AG09309 (cell line): ENCODE measurements at places on chromosomes 4 and X.
A peak's percentile ranks its signal among the peaks of the same experiment; 100 is the strongest.

- DNase-seq, result no peak
Measured at GRCh38 chr4:117654079-117654478, 380.2 kb upstream of the NDST3 start.

GRCh38 chr4:70277121-70277520, 34.7 kb downstream of the CSN3 start:
- no peak for DNase-seq

GRCh38 chrX:82219129-82219528, 1017.2 kb downstream of the SH3BGRL start:
- no peak for DNase-seq

DNA sequence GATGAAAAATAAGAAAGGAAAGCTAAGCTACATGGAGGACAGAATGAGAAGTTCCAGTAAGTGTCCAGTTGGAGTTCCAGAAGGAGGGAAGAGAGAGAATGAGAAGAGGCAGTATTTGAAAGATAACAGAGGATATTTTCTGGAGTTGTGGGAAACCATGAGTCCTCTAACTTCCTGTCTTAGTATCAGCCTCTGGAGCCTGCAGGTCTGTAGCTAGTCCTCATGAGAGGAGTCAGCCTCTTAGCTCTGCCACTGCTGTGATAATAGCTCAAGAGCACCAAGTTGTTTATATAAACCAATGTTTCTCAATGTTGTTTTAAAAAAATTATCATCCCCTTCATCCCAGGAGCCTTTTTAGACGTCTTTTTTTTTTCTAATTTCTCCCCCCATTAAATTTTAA, 2.4 kb upstream of the PLAC1 start:
- no peak for DNase-seq

- DNase-seq, result no peak
Measured at GRCh38 chr4:82905205-82905604, 4.7 kb downstream of the THAP9 start.

DNA sequence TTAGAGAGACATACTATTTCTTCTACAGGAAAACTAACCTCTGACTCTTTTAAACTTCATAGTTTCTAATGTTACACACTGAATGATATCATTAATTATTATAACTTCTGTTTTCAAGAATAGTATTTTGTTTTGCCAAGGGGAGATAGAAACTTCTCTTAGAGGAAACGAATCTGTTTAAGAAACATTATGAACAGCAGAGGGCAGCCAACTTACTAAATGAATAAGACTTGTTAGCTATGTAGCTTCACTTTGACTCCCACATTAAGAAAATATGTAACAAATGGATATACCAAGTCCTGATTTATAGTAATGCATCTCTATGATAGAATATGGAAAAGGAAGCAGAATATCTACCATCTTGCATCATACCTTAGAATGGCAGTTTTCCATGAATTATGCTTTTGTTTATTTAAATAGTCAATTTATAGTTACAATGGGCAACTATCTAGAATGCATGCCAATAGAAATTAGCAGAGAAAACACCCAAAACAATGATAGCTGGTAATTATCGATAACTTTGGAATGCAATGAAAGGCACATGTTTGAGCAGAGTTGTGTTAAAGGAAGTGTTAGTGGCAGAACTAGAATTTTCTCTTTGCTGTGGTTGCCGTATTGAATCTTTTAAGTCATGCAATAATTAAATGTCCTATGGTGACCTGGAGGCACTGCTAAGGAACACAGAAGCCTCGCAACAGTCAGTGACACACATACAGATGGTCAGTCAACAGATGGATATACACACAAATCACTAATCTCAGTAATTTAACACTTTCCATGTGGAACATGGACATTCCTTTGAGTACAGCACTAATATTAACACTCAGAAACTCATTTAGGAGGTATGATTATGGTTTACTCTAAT, 105.7 kb upstream of the PDLIM3 start:
- DNase-seq, result peak; percentile 61

DNA sequence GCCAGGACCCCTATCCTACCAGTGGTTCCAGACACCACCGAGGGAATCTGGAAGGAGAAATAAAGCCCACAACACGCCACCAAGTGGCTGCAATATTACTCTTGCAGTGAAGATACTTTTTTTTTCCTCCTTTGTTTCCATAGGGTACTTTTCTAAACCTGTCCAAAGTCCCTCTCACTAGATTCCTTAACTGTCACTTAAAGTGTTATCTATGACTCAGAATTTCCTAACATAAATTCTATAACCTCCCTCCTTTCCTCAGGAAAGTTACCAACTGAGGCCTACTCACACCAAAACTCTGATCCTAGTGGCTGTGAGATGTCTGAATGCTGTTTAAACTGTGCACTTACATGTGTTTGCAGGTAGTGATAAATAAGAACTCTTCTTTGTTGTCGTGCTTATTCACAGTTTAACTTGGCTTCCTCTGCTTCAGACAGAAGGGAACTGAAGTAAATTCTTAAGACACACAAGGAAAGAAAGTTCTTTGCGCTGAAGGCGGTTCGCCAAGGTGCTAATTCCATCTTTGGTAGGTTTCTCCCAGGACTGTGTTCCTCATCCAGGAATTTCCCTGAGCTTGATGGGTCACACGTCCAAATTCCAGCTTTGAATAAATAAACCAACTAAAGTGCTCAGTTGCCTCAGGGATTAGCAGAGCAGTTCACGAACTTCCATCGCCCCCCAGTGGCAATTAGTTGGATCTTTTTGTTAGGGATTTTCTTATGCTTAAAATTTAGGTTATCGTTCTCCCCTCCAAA, 10.7 kb upstream of the HCCS start:
- no peak for DNase-seq

DNA sequence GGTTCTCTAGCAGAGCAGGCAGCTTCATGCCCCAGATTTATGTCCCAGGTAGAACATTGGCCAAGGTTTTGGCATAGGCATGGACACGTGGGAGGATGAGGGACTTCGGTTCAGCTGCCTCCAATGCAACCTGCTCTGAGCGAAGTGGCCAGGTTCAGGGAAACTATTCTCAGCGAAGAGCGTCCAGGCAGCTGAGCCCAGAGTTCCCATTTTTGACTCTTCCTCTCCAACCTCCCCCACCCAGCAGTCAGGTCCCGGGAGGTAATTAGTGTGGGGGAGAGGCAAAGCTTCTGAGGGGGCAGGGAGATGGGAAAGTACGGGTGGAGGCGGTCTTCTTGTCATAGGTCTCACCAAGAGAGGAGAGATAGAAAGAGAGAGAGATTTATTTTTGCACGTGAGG, 1.0 kb downstream of the GABRA4 start:
- no peak for DNase-seq

GRCh38 chr4:165379678-165380064, 863 bp downstream of the CPE start:
- DNase-seq, result no peak

- no peak for DNase-seq
Measured at GRCh38 chr4:164935363-164935762, 42.1 kb downstream of the TRIM61 start.

GRCh38 chr4:16171831-16172230, 54.4 kb downstream of the TAPT1 start:
- no peak for DNase-seq

DNA sequence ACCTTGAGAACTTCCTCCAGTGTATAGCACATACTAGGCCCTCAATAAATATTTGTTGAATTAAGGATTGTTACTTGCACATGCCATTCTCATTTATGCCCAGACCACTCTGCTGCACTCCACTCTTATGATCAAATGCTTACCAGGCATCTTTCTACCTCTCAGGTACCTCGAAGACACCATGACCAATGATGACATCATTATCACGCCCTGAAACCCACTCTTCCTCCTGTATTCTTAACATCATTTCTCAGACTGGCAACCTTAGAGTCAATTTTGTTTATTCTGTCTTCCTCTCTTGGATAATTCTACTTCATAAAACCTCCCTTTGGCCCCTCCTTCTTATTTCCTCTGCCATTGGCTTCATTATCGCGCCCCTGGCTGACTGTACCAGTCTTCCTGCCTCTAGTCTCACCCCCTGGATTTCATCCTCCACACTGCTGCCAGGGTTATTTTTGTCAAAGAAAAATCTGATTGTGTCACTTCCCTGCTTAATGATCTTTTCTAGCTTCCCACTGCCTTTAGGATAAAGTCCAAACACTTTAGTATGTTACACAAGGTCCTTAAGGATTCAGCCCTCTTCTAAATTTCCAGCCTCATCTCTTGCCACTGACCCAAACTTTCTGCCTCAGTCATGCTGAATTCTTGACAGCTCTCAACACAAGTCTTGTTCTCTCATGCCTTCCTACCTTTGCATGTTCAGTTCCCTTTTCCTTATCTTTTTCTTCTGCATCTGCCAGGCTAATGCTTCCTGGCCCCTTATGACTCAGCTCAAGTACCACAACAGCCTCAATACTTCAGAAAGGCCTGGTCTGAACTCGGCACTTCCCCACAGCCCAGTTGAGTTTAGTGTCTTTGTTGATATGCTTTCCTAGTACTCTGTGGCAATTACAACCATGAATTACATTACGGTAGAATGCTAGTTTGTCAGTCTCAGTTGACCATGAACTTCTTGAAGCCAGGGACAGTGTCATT, 45.8 kb downstream of the HDAC8 start:
- DNase-seq, result no peak

DNA sequence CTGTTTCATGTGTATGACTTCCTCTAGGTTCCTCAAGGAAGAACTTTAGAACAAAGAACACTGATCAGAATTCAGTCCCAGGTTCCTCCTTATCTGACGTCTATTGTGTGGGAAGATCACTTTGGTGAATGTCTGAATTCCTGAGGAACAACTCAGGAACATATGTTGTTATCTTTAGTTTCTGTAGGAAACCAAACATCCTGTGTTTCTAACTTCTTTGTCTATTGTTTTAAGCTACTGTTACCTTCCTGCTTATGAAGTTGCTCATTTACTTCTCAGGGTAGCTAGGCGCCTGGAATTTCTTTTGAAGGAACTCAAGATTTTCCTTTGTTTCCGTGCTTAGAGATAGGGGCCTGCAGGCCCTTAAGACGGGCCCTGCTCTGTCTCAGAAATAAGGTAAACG, 46.2 kb downstream of the MAGEB5 start:
- DNase-seq, result no peak

DNA sequence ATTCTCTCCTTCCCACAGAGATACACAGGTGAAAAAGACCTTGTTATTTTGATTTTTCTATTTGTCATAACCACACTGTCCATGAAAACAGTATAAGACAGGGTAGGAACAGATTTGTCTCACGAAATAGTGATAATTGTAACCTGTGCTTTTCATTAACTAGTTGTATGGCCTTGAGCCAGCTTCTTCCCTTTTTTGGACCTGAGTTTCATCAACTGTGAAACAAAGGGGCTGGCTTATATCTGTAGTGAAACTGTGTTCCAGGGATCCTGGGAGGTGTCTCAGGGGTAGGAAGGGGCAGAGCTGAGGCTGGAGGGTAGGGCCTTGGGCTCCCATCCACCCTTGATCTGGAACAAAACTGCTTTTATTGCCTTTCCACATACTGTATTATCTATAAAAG, 50.9 kb downstream of the MED28 start:
- DNase-seq, result no peak

GRCh38 chr4:81621490-81621889, 149.8 kb upstream of the RASGEF1B start:
- no peak for DNase-seq

- peak; percentile 5 for DNase-seq
Measured at GRCh38 chrX:86171366-86171765, 23.1 kb downstream of the DACH2 start.

- no peak for DNase-seq
Measured at GRCh38 chrX:14919407-14919806, 46.2 kb downstream of the MOSPD2 start.

DNA sequence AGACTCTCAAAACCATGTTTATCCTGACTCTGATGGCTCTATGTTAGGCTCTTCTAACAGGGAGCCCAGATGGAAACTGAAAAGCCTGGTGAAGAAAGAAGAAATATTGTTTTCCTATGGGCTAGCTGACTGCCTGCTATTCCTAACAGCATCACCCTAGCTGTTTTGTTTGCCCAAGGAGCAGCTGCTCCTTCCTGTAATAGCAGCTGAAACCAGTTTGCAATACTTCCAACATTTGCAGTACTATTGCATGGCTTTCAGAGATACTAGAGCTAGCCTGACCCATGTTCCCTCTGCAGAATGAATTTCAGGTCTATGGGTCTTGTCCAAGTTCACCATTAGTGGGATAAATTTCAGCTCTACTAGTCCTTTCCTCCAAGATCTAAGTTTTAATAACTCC, 495.2 kb downstream of the INPP4B start:
- no peak for DNase-seq

GRCh38 chrX:13906093-13906492, 89.2 kb upstream of the GPM6B start:
- DNase-seq, result no peak

GRCh38 chrX:45323387-45323786, 122.7 kb upstream of the DIPK2B start:
- no peak for DNase-seq

DNA sequence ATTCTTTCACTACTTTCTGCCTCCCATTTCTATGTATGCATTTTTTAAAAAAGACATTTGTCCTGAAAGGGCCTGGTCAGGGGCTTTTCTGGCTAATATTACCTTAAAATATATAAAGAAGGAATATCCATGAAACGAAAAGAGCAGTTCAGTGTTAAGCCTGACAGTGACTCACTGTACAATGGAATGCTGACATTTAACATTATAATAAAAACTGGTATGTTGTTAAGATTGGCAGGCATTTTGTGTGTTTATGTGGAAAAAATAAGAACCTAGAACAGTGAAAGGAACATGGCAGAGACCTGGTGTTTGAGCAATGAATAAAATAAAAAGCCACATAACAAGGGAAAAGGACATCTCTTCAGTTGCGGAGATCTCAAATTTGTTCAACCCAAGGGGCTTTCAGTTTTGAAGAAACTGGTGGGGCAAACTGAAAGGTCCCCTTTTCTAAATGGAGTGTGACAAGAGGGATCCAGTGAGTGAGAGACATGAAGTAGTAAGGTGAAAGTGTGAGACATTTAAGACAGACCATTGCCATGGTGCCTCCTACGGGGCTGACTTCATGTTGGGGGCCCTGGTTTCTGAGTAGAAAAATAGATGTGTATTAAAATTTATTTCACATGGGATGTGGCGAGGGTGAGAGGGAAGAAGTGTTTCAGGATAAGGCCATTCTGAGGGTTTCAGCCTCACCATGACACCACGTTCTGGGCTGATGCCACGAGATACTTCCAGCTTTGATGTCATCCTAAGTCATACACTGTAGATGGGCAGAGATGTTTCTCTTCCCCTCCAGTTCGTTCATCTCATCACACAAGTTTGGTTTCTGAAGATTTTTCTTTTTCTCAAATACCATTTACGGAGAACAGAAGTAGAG, 324.9 kb downstream of the PPP3CA start:
- no peak for DNase-seq

GRCh38 chr4:67550451-67550850, 5.1 kb upstream of the CENPC start:
- DNase-seq, result no peak

DNA sequence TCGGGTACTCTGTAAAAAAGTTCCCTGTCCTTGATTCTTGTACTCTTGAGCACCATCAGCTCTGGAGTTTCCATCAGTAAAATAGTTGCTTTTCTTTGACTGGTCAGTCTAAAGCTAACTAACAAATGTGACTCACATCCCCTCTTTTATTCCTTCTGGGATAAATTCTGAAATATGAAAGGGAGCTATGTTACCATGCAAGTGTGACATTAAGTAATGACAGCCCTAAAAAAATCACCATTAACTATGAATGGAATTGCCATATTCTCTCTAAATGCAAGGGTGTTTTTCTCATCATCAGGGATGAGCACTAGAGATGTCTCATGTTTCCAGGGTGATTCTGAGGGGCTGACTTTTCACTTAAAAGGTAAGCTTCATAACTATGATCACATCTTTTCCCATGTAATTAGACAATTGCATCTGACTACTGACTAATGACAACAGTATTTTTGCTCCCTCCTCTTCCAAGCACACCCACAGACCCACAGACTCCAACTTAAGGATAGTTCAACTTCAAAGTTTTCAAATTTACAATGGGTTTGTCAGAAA, 26.9 kb upstream of the RASGEF1B start:
- no peak for DNase-seq
